HT-29 (cell line): ENCODE measurements at places on chromosomes 6 and 20.

GRCh38 chr6:1904466-1904799 is 294.7 kb downstream of the FOXC1 start:
- no peak for DNase-seq

GRCh38 chr20:38453941-38454340 is 18.7 kb upstream of the RALGAPB start:
- no peak for DNase-seq

GRCh38 chr6:170067923-170068360 is 222.9 kb downstream of the DLL1 start:
- DNase-seq = no peak

GRCh38 chr20:47358039-47358671 is 1.7 kb upstream of the ZMYND8 start:
- DNase-seq = peak; percentile 73

GRCh38 chr20:49245921-49246740 is 26.9 kb downstream of the DDX27 start:
- DNase-seq = peak; percentile 78

DNA sequence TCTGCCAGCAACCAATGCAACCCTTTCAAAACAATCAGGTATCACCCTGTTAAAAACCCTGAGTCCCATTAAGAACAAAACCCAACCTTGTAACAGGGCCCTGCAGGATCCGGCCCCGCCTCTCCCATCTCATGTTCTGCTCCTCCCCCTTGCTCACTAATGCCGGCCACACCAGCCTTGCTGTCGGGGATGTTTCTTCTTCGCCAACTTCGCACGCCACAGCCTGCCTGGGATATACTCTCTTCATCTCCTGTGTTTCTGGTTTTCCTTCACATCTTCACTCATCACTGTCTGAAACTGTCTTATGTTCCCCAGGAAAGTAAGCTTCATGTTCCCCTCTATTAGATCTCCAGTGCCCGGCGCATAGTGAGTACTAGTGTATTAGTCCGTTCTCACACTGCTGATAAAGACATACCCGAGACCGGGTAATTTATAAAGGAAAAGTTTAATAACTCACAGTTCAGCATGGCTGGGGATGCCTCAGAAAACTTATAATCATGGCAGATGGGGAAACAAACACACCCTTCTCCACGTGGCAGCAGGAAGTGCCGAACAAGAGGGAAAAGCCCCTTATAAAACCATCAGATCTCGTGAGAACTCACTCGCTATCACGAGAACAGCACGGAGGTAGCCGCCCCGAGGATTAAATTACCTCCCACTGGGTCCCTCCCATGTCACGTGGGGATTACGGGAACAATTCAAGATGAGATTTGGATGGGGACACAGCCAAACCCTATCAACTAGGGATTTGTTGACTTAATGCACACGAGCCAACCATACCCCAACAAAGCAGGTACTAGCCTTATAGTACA is 5.1 kb downstream of the TP53RK start:
- DNase-seq = no peak

DNA sequence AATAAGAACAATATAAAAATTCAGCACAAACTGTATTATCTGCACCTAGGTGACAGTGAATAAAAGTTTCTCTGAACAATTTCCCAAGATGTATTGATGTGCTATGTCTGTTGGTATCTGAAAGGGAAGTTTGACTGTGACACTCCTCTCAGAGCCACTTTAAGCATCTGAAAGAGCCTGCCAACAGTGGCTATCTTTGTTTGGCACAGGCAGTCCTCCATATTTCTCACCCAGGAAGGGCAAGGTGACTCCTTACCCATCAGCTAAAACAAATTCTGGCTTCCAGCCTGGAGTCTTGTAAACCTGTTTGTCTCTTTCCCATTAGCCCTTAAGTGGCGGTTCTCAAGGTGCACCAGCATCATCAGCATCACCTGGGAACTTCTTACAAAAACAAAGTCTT is 122.4 kb upstream of the VGLL2 start:
- DNase-seq = no peak

DNA sequence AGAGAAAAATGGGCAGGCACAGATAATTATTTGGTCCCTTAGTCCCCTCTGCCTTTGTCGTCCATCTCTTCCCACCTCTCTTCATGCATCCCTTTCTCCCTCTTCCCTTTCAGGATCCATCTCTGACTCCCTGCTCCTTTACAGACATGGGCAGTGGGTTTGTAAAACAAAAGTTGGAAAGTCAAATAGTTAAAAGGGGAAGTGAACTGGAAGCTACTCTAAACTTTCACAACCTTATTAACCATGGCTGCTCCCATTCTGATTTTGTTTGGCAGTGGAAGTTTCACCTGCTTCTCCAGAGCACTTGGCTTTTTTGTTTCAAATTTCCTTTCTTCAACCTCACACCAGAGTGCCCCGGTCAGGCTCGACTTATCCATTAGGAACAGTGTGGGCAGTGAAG is 1.2 kb downstream of the HLA-DQA2 start:
- DNase-seq = no peak

DNA sequence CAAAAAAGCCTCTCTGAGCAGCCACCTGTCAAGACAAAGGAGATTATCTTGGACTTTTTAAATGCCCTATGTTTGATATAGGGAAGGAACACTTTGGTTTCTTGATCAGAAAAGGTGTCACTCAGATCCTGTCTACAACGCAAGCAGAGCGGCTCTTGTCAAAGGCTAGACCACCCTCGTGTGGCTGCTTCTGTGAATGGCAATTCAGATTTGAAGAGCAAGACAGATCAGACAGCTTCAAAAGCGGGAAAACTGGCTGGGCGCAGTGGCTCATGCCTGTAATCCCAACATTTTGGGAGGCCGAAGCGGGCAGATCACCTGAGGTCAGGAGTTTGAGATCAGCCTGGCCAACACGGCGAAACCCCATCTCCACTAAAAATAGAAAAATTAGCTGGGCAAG is 10.1 kb upstream of the NXT1 start:
- DNase-seq = peak; percentile 77

- DNase-seq = no peak
Measured at GRCh38 chr20:3311623-3312022, 72.6 kb upstream of the SLC4A11 start.

DNA sequence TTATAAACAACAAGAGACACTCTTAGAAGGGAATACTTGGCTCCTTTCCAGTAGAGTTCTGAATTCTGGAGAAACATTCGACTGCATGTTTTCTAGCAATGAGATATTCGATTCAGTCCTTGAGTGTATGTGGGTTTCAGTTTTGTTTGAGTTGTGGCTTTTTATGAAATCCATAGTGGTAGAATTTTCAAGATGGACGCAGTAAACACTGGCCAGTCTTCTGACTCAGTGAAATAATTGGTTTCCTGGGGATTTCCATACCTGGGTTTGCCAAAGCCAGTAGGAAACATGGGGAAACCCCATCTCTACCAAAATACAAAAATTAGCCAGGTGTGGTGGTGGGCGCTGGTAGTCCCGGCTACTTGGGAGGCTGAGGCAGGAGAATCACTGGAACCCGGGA is 273.5 kb upstream of the PLCB4 start:
- DNase-seq = no peak

- DNase-seq = no peak
Measured at GRCh38 chr20:15220009-15220656, 882.7 kb upstream of the FLRT3 start.

GRCh38 chr6:16473908-16474771 is 235.8 kb downstream of the GMPR start:
- DNase-seq = no peak

DNA sequence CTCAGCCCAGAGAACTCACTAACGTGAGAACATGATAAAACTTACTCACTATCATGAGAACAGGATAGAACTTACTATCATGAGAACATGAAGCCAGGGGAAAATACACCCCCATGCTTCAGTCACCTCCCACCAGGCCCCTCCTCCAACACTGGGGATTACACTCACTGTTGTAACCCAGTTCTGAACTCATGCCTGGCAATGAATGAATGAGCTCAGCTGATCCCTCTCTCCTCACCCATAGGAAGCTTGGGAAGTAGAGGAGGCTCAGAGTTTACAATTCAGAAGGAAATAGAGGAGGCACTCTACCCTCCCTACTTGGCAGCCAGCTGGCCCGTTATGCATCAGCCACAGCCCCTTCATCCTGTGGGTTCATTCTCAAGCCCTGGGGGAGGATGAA is 102.5 kb downstream of the EYA2 start:
- no peak for DNase-seq

GRCh38 chr6:69690986-69691385 is 105.8 kb downstream of the LMBRD1 start:
- no peak for DNase-seq

GRCh38 chr20:1943275-1944002 is 48.2 kb downstream of the SIRPA start:
- DNase-seq = no peak

DNA sequence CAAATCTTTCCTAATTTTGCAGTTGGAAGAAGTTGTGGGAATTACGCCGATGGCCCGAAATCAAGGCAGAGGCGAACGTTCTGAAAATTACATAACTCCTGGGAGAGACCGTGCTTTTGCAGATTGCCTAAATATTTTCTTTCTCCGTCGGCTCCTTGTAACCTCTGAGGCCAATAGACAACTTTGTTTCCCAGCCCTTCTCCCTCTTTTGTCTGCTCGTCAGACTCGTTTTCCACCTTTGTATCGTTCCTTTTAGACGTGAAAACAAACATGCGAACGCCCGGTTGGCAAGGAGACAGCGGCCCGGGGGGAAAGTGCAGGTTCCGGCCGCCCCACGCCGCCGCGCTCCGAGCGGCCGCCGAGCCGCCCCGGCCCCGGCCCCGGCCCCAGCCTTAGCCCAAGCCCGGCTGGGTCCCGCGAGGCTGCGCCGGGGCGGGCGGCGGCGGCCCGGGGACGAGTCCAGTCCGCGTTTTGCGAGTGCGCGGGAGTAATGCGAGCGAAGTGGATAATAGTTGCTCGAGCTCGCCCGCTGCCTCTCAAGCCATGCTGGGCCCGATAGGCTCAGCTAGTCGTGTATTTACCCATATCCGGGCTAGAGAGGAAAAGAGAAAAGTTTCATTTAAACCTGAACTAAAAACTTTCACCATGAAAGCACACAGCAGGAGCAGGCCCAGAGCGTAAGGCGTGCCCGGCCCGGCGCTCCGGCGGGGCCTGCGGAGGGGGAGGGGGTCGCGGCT is at the start of gene ARID1B:
Gene ARID1B (plus strand): TSS at position 539 of the 737 bp plus-strand sequence. CDS start 303 bp downstream, outside the sequence.
- peak; percentile 69 for DNase-seq

DNA sequence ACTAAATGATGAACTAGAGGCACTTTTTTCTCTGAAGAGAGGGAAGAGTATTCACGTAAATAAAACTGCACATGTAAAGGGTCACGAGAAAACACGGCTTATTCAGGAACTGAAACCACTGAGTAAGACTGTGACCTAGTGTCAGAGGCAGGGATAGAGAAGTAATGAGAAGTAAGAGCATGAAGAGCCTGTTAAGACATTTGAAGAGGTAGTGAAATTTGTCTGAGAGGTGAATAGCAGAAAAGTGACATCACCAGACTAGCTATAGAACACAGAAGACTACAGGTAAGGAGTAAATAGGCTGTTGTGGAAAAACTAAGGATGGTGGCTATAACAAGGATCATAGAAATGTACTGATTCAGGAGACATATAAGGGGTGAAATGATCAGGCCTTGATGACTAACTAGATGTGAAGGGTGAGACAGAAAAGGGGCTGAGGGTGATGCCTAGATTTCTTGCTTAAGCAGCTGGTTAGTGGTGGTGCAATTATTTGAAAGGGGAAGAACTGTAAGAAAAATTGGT is 76.8 kb downstream of the REV3L start:
- DNase-seq = no peak

DNA sequence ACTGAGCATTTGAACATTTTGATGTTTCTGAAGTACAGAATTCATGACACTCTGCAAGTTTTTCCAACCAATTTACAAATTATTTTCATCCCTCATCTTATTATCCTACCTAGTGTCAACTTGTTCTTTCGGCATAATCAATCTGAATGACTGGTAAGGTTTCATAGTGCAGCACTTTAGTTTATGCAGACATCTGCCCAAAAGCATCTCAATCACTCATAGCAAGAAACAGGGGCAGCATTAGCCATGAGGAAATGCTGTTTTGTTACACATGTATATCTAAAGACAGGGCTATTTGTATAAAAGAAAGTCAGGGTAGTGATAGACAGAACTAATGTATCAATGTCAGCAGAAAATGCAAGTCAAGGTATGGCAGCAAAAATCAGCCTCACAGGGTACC is 378.1 kb upstream of the AGPAT4 start:
- DNase-seq = no peak

- no peak for DNase-seq
Measured at GRCh38 chr6:150323205-150323604, 45.6 kb upstream of the IYD start.

DNA sequence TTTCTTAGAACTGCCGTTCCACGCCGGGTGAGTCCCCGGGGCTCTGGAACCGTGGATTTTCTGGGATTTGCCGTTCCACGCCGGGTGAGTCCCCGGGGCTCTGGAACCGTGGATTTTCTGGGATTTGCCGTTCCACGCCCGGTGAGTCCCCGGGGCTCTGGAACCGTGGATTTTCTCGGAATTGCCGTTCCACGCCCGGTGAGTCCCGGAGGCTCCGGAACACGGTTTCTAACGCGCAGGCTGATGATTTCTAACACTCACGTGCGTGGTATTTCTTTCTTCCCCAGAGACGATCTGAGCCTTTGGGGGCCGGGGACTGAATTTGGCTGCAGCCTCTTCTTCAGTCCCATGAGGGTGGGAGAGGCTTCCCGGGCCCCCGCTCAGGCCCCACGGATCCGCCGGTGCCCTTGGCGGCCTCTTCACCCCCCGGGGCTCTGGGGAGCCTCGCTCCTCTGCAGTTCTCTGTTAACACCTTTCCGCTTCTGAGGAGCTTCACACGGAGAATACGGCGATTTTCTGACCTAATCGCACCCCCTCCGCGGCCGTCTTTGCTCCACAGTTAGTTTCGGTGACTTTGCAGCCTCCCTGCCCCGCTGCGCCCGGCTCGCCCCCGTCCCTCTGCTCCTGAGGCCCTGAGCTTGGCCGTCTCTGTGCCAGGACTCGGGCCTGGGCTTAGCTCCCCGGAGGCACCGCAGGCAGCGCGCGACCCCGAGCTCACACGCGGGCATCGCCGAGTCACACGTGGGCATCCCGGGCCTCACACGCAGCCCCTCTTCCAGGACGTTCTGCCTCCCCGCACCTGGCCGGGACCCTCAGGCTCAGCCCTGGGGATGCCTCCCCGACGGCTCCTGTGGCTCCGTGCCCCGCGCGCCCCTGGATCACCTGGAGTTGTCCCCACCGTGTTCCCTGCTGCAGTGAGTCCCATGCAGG is 7.2 kb upstream of the KIF25 start:
- no peak for DNase-seq

GRCh38 chr20:31537116-31537871 is 23.1 kb downstream of the HM13 start:
- no peak for DNase-seq

- peak; percentile 35 for DNase-seq
Measured at GRCh38 chr6:41939848-41940758, 1.5 kb downstream of the CCND3 start.
